Transverse colon (tissue), 4 donors: ENCODE measurements at places on chromosomes 3 and 15.

DNA sequence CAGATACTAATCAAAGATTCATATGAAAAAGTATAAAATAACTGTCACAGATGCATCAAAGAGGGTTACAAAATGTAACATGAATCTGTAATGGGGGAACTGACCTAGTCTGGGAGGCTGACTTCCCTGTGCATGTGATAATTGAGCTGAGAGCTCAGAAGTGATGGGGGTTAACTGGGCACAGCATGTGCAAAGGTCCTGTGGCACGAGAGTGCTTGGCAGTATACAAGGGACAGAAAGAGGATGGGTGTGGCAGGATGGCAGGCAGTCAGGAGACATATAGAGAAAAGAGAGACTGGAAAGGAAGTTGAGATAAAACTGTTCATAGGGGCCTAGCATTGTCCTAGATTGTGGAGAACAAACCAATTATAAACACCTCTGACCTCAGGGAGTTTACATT lies 47.8 kb upstream of the IREB2 start:
- DNase-seq: no peak

GRCh38 chr3:160376681-160377080 lies 22.3 kb downstream of the IFT80 start:
- no peak for DNase-seq

- no peak for DNase-seq
Measured at GRCh38 chr3:178359728-178360127, 176.5 kb upstream of the KCNMB2 start.

DNA sequence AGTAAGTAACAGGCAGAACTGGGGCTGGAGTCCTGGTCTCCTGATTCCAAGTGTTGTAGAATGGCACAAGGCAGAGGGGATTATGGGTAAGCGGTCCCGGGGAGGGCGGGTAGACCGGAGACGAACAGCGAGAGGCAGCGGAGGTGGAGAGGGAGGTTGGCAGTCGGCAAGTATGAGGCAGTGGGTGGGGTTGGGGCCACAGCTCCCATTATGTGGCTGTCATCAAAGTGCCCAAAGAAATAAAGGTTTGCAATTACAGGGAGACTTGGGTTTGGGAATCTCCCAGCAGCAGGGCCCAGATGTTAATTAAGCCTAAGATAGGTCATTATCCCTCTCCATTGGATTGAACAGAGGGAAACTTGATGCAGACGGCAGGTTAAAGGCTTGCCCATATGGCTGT lies 16.9 kb downstream of the FAM43A start:
- no peak for DNase-seq

DNA sequence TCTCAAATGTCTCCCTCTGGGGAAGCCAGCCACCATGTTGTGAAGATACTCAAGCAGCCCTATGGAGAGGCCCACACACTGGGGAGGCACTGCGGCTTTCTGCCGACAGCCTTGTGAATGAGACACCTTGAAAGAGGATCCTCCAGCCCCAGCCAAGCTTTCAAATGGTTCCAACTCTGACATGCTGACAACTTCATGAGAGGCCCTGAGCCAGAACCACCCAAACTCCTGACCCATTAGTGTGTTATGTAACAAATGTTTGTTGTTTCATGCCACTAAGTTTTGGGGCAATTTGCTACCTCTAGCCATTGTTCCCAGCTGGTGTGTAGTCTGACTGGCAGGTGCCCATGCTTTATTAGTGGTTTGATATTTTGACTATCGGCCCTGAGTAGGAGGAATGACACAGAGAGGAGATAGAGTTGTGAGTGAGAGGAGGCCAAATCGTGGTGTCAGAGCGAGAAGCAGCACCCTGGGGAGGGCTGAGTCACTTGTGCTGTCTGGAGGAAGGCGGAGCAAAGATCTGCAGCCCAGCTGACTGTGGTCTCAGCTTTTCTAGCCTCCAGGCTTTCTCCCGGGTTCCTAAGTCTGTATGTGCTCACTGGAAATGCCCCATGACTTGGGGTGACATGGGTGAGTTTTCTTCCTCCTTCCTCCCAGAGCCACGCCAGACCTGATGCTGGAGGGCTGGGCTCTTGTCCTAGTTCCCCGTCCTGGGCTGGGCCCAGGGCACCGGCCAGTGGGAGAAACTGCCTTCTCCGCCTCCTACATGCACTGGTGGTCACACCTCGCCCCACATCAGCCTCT lies 56.7 kb upstream of the BLM start:
- DNase-seq: peak; percentile 54
